ENCODE measurements at places on chromosomes 16 and 17.
A peak's percentile ranks its signal among the peaks of the same experiment; 100 is the strongest.

DNA sequence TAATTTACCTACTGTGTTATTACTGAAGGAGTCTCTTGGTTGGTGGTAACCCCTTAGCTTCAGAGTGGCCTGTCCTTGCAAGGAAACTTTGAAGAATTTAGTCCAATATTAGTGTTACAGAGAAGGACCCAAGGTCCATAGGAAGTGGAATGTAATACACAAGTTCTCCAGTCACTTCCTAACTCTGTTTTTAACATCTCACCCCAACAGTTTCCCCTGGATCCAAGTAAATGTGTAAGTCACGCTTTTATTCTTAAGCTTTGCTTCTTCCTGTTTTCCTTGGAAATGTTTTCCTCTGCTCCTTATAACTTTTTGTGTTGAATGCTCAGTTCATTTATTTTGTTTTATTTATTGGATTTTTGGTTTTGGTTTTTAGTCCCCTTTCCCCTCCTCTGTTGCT lies 25.9 kb upstream of the RPRML start:
- no peak for DNase-seq

DNA sequence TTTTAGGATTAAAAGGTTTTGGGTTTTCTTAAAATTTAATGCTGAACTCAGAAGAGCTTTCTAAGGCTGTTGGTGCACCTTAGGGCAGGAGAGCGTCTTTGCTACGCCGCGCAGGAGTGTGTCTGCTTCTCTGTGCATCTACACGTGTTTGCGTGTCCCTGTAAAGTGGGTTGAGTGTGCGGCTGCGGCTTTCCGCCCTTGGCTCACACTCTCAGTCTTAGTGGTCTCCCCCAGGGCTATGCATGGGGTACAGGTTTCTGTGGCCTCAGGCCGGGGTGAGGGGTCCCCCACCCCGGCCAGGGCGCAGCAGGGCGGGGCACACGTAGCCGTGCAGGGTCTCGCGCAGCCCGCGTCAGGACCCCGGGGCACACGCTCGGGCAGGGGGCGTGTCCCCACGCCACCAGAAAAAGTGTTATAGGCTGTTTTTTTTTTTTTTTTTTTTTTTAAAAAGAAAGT lies 727 bp upstream of the TENT4B start:
- DNase-seq: peak; percentile 47

DNA sequence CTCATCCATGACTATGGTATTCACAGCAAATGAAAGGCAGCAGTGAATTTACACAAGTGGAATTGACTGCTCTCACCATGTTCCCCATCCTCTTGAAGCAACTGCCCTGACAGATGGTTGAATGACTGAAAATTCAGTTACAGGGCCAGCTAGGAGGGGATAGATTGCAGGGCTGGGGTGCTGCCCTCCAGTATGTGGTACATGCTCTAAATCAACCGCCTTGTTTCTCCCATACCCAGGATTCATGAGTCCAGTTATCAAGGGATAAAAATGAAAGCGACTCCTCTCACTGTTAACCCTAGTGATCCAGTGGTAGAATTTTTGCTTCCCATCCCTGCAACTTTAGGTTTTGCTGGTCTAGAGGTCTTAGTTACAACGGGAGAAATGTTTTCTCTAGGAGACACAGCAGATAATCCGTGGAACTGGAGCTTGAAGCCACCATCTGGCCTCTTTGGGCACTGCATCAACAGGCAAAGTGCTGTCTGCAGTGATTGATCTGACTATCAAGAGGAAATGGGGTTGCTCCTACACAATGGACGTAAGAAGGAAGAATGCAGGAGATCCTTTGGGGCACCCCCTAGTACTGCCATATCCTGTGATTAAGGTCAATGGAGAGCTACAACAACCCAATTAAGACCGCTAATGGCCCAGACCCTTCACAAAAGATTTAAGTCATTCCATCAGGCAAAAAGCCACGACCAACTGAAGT lies 32.0 kb downstream of the SCPEP1 start:
- peak; percentile 53 for DNase-seq

DNA sequence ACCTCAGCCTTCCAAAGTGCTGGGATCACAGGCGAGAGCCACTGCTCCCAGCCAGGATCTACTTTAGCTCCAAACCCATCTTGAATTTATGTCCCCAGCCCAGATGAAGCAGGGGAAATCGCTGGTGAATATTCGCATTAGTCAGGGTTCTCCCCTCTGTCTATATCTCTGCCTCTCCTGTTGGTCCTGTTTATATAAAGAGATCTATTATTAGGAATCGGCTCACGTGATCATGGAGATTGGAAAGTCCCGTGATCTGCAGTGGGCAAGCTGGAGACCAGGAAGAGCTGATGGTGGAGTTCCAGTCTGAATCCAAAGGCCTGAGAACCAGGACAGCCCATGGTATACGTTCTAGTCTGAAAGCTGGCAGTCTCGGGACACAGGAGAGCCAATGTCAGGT lies 382.8 kb downstream of the SEC14L1 start:
- no peak for DNase-seq

GRCh38 chr16:77758508-77758907 lies 29.9 kb upstream of the VAT1L start:
- DNase-seq: no peak

DNA sequence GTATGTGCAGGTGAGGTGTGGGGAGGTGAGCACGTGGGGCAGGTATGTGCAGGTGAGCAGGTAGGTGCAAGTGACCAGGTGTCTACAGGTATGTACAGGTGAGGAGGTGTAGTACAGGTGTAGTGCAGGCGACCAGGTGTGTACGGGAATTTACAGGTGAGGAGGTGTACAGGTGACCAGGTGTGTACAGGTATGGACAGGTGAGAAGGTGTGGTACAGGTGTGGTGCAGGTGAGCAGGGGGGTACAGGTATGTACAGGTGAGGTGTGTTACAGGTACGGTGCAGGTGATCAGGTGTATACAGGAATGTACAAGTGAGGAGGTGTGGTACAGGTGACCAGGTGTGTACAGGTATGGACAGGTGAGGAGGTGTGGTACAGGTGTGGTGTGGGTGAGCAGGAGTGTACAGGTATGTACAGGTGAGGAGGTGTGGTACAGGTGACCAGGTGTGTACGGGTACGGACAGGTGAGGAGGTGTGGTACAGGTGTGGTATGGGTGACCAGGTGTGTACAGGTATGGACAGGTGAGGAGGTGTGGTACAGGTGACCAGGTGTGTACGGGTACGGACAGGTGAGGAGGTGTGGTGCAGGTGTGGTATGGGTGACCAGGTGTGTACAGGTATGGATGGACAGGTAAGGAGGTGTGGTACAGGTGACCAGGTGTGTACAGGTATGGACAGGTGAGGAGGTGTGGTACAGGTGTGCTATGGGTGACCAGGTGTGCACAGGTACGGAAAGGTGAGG lies 12.8 kb upstream of the DBNDD1 start:
- DNase-seq: peak; percentile 40

- DNase-seq: no peak
Observed at GRCh38 chr17:70976447-70976846, 807.1 kb downstream of the KCNJ2 start.

- DNase-seq: no peak
Observed at GRCh38 chr16:51630076-51630475, 479.0 kb upstream of the SALL1 start.

- DNase-seq: no peak
Observed at GRCh38 chr16:503150-504071, 24.1 kb upstream of the CAPN15 start.

- no peak for DNase-seq
Observed at GRCh38 chr17:58005728-58006559, 1.1 kb downstream of the SRSF1 start.

DNA sequence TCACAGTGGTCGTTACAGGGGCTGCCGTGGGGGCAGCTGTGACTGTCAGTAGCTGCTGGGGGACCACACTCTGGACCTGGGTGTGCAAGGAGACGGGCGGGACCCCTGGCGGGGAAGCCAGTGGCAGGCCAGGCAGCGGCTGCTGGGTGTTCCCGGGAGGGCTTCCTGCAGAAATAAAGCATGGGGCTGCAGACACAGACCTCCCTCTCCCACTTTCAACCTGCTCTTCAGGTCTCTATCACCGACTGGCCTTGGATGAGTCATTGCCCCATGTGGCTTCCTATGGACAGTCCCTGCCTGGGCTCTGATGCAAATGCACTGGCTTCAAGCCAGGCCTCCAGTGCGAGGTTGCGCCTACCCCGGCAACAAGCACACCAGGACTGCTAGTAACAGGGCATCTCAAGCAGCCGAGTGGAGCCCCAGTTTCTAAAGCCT lies 17.2 kb downstream of the SREBF1 start:
- DNase-seq: peak; percentile 91

- DNase-seq: no peak
Observed at GRCh38 chr16:60414613-60415012, 1621.6 kb downstream of the CDH8 start.

DNA sequence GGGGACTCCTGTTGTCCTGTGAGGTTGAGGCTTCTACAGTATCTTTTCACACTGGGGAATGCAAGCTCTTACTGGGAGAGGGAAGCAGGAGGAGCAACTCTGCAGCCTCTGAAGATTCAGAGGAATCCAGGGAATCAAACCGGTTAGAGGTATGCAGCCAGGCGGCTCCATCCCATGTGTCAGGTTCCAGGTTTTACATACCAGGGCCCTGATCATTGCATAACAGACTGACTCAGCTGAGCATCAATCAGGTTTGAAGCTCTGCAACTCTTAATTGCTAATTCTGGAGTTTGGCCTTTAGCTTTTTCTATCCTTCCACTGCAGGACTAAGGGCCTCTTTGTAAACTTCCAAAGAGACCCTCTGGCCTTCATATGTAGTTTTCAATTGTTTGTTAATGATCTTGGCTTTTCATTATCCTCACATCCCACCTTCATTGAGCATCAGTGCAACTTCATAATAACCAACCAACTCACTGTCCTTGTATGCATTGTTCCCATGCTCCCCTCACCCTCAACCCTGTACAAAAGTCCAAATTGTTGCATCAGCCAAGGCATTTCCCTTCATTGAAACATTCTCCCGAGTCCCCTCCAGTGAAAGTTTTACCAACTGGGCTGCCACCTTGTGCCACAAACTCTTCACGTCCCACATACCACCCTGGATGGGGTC lies 59.7 kb upstream of the DHX40 start:
- DNase-seq: no peak

DNA sequence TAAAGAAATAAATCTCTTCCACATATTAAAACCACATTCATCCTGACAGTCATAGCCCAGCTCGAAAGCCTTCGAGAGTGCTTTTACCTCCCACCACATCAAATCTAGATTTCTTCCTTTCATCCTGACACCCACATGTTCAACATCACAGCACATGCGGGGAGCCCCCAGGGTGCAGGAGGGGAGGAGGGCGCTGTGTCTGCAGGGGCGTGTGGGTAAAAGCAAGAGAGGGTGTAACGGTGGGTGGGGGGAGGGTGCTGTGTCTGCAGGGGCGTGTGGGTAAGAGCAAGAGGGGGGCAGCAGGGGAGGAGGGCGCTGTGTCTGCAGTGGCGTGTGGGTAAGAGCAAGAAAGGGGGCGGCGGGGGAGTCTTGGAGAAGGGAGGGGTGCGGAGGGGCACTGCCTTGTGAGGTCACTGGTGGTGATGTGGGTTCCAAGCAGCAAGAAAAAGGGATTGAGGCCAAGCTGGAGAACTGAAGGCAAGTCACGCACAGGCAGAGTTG lies 34.7 kb downstream of the ADCY9 start:
- DNase-seq: no peak

DNA sequence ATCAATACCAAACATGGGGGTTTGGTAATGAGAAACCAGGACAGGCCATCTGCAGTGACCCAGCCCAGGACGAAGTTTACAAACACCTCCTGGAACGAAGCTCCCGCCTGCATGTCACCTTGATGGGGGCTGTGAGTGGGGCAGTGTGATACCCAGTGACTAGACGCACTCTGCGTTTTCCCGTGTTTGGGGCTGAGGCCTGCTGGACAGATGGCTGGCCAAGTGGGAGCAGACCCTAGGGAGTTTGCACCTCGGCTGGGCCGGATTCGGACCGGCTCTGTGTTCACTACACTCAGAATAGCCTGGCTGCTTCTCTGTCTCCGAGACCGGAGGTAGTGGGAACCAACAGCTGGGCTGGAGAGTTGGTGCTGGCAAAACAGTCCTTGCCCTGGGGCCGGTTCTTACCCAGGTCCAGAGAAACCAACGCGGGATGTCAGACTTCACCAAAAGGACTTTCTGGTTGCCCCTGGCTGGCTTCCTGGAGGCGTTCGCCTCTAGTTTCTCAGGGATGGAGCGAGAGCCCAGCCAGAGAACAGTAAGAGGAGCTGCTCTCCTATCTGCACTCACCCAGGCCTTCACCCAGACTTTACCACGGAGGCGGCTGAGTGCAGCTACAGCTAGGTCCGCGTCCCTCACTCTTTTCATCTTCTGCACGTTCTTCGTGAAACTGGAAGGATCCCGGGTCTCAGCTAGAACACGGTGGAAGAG lies 20.4 kb downstream of the CARHSP1 start:
- DNase-seq: no peak

DNA sequence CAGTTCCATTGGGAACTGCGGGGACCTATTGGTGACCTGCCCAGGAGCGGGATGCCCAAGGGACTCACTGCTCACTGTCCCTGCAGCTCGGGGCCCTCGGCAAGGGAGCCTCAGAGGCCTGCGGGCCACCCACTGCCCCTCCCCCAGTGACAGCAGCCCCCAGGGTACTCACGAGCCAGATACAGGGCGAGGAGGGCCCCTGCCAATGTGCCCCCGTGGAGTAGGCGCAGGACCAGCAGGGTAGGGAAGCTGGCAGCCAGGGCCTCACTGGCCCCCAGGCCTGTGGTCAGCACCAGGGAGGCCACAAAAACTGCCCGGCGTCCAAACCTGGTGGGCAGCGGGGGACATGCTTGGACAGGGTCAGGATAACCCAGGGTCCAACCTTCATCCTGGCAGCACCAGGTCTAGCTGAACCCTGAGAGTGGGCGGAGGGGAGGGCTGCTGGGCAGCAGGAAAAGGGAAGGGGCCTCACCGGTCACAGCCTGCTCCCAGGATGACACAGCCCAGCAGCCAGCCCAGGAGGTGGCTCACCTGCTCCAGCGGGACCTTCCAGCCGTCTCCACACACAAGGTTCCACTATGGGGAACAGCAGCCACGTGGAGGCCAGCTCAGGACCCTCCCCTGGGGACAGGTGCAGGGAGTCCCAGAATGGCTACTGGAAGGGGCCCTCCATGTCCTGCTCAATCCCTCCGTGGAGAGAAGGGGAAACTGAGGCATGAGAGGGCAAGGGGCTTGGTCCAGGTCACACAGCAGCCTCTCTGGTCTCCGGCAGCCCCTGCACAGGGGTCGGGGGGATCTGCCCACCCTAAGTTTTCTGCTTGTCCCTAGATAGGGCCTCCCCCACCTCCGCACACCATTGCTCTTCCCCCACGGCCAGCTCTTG lies 855 bp downstream of the SLC22A31 start:
- no peak for DNase-seq

DNA sequence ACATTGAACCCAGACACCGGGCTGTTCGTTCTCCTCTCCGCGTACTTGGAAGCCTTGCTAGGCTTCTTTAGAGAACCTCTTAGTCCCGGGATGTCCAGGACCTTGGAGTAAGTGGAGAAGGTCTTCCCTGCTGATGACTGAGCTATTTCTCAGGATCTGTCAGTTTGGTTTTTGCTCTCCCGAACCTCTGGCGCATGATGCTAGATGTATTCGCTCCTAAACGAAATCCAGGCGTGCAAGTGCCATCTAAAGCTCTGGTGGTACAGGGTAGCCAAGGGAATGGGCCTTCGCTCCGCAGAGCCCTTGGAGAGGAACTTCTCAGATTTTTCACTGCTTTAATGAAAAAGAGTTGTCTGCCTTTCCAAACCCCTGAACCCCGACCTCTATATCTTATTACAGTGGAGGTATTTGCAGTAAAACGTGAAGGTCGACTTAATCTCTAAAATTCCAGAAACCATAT lies 547 bp downstream of the VMP1 start:
- DNase-seq: no peak

Measured in EL (cell line).